ENCODE measurements at places on chromosomes 1 and 21. TPM values are rescaled to one million over a fixed set of nuclear protein-coding genes. Genes with fewer than 3 reads are reported as not detected.

GRCh38 chr1:101907264-101907663, 89.5 kb downstream of the OLFM3 start:
- no peaks in the 10 kb centered on the region for H3K4me1 ChIP-seq
- H3K36me3 ChIP-seq, result no peaks in the 10 kb centered on the region
- no peak overlapping the region for H3K4me3 ChIP-seq
- no peaks in the 10 kb centered on the region for H3K27me3 ChIP-seq
- H3K27ac ChIP-seq, result no peak overlapping the region
- DNase-seq, result no peak

DNA sequence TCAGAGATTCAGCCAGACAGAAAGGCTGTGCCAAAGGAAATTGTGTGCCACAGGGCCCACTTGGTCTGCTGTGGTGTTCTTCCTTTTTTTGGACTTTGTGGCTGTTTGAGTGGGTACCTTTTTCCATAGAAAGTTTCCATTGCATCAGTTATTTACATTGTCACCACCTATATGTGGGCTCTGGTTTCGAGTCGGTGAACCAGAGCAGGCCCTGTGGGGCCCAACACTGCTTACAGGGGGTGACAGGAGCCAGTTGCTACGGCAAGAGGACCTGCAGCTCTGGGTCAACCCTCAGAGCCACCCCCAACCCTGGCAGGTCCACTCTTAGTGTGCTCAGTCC, 157.0 kb upstream of the EDN2 start:
- no peak overlapping the region for H3K27ac ChIP-seq
- H3K36me3 ChIP-seq, result no peaks in the 10 kb centered on the region
- H3K4me3 ChIP-seq, result no peak overlapping the region
- no peak for DNase-seq
- peaks cover 19% of the 10 kb centered on the region for H3K4me1 ChIP-seq
- H3K27me3 ChIP-seq, result no peaks in the 10 kb centered on the region

DNA sequence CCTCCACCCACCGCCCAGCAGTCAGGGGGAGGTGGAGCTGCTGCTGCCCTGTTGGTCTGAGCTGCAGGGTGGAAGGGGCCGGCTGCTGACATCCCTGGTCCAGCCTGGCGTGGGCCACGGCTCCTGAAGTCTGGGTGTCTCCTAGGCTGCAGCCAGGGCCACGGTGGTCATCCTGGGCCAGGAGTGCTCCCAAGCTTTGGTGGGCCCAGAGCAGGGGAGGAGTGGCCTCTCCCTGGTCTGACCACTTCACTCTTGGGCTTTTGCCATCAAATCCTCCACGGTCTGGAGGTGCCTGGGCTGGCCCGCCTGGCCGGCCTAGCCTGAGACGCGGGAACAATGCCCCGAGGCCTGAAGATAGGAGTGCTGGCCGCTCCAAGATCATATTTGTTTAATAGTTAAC, 5.8 kb downstream of the PRDM16 start:
- no peaks in the 10 kb centered on the region for H3K36me3 ChIP-seq
- no peak overlapping the region for H3K4me3 ChIP-seq
- peak; percentile 13 for DNase-seq
- no peak overlapping the region for H3K27ac ChIP-seq

Gene LCE3E
- not detected for total RNA-seq

Gene CDCA8
- 4.2 TPM for total RNA-seq

DNA sequence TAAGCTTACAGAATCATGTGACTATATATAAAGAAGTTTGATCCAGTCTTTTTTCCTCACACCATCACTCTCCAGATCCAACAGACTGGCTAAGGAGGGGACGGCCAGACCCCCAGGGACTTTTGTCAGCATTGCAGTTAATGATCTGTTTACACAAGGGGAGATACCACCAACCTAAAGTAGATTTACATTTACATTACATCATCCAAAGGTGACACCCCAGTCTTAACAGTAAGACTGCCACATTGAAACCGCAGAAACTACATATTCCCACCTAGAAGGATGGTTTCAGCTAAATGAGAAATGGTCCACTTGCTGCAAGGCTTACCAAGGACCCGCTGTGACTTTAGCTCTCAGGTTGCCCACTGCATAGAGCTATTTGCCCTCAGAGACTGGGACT, 3.4 kb downstream of the RCAN1 start:
- H3K4me1 ChIP-seq, result peaks cover 12% of the 10 kb centered on the region
- no peak overlapping the region for H3K4me3 ChIP-seq
- H3K27ac ChIP-seq, result no peak overlapping the region
- DNase-seq, result no peak
- H3K27me3 ChIP-seq, result no peaks in the 10 kb centered on the region
- H3K36me3 ChIP-seq, result no peaks in the 10 kb centered on the region

GRCh38 chr1:167110586-167110985, 16.7 kb downstream of the STYXL2 start:
- H3K36me3 ChIP-seq, result no peaks in the 10 kb centered on the region
- no peaks in the 10 kb centered on the region for H3K4me1 ChIP-seq
- no peak for DNase-seq

All from astrocyte (in vitro differentiated cells and primary cell).